T follicular helper cell (primary cell): ENCODE measurements at places on chromosomes 5 and 9.

DNA sequence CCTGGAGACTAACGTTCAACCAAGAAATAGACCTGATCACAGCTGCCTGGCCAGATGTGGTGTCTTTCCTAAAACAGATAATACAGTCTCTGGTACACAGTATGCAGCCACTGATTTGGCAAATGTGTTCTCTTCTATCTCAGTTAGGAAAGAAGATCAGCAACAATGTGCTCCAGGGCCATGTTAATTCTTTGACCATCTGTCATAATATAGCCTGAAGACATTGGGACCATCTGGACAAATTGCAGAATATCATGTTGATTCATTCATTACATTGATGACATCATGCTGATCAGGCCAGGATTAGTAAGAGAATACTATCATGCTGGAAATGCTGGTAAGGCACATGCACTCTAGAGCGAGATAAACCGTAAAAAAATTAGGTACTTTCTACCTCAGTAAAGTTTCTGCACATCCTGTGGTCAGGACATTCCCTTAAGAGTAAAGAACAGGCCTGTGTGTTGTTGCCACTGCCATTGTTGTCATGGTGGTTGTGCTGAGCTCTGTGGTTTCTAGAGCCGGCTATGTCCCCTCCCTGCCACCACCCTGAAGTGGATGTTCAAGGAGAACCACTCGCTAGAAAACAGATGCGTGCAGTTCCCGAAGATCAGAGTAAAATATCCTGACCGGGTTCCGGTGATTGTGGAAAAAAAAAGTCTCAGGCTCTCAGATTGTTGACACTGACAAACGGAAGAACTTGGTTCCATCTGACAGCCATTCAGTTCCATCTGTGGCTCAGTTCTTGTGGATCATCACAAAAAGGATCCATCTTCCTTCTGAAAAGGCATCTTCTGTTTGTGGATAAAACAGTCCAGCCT lies 6.4 kb upstream of the JMY start:
- DNase-seq: no peak

- DNase-seq: no peak
Measured at GRCh38 chr9:99366621-99367020, 144.5 kb downstream of the SEC61B start.

GRCh38 chr5:103424026-103424425 lies 138.6 kb downstream of the NUDT12 start:
- no peak for DNase-seq

DNA sequence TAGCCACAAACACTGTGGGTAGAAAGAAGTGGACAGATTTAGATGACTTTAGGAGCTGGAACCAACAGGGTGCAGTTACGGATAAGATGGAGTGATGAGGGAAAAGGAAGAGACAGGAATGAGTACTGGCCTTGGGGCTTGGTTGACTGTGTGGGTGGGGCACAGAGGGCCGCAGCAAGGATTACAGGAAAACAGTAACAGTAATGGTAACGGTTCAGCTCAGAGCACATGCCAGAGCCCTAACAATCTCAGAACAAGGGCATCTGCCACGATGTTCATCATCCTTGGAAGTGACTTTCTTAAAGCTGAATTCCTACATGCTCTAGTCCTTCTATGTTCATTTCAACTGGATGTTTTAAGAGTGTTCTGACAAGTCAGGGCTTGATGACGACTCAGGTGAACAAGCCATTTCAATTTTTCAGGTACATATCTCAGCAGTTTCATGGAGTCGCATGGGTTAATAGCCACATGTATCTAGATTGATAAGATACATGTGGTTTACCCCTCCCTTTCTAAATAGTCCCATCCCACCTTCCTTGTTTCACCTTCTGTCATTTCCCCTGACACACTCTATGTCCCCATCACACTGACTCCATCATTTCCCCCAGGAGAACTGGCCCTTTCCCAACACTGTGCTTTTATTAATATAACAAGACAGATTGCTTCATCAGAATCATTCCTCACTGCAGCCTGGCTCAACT lies 65.0 kb downstream of the CEMIP2 start:
- DNase-seq: no peak

- no peak for DNase-seq
Measured at GRCh38 chr5:135433681-135434426, 13.3 kb downstream of the DCANP1 start.

DNA sequence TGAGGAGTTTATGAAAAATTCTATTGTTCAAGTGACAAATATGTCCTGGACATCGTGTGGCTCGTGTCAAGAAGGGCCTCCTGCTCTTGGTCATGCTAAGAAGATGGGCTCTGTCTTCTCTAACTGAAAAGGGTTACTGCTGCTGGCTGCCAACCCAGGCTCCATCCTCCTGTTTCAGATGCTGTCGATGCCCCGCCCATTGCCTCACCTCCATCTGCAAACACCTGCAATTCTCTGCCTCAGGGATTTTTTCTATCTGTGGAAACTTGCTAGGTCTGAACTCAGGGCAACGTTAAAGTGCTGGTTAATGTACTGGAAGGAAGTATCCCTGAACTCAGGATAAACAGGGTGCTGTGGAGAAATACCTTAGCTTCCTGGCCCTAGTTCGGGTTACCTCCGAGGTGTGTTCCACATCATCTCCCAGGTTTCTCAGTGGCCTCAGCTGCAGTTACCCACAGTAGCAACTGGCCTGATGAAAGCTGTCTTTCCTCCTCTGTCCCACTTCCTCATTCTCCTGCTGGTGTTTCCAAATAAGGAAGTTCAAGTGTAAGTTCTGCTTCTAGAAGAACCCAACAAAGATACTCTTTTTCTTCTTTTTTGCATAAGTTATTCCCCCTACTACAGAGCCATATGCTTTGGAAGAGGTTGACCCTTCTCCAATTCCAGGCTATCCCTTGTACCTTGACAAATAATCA lies 151.7 kb upstream of the SMIM23 start:
- DNase-seq: no peak

DNA sequence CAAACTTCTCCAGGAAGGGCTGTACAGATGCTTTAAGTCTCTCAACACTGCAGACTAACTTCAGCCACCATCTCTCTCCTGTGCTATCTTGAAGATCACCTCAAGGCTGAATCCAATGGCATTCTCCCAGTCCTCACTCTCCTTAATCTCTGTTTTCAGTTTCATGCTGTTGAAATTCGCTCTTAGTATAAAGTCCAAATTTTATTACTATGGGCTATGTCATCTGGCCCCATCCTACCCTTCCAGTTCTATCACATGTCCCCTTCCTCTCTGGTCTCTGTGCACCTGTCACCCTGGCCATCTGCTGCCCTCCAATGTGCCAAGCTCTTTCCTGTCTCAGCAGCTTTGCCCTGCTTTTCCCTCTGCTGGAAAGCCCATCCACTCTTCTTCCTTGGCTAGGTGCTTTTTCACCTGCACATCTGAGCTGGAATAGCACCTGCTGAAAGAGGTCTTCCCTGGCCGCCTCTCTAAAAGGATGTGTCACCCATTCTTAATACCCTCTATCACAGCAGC lies 284.7 kb upstream of the MAP3K1 start:
- DNase-seq: no peak

GRCh38 chr9:89428901-89429890 lies 68.7 kb downstream of the SEMA4D start:
- peak; percentile 63 for DNase-seq

DNA sequence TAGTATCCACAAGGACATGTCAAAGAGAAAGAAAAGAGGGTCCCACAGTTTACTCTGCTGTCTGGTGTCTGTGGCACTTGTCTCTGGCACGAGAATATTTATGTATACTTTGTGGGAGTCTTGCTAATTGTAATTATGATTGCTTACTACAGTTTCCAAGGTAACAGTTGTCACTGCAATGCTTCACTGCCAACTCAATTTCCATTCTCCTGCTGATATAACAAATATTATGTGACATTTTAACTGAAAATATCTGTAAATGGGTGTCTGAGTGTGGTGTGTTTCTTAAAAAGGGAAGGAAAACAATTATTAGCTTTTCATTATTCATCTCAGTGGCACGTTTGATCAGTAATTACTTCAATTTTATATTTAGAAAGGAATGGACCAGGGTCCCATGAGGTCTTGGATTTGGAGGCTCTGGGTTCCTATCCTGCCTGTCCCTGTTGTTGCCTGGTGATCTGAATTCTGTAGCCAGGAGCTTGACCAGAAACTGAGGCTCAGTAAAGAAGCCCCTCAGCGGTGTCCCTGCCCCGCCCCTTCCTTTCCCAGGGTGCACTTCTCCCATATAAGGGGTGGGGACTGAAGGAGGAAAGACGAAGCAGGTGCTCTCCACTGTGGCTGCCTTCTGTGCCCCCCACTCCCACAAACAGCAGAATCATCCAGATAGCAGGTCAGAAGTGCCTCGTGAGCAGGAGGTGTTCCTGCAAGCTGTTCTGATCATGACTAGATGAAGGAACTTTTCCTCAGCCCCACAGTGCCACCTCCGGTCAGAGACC lies 137.3 kb upstream of the KIF2A start:
- no peak for DNase-seq

- DNase-seq: no peak
Measured at GRCh38 chr5:136056336-136056735, 27.5 kb downstream of the TGFBI start.

DNA sequence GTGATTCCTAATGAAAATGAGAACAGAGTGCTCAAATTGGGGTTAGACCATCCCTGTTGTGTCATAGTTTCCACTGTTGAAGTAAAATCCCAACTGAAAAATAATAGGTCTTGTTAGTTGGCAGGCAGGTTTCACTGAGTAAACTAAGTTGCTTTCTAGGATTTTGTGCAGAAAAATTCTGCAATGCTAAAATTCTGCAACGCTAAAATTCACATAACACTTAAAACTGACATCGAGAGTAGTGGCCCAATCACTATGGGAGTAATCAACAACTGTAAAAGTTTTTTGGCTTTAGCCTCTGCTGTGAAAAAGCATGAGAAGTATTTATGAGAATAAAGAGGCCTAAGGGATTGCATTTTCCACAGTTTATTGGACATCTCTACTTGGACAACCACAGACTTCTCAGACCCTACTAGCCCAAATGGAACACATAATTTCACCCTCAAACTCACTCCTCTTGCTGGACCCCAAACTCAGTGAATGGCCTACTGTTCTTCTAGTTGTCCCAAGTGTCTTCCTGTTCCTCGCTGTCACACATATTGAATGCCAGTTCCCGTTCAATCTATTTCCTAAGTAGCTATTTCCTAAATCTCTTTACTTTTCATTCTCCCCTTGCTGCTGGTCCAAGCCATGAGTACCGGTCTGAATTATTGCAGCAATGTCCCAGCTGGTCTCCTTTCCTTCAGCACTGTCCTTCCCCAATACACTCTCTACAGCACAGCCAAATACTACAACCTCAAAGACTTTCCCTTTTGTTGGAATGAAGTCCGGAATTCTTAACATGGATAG lies 355.4 kb downstream of the PDE4D start:
- no peak for DNase-seq

GRCh38 chr5:97231025-97231636 lies 48.1 kb upstream of the RIOK2 start:
- DNase-seq: no peak

- DNase-seq: no peak
Measured at GRCh38 chr5:14101922-14102321, 41.2 kb upstream of the TRIO start.

DNA sequence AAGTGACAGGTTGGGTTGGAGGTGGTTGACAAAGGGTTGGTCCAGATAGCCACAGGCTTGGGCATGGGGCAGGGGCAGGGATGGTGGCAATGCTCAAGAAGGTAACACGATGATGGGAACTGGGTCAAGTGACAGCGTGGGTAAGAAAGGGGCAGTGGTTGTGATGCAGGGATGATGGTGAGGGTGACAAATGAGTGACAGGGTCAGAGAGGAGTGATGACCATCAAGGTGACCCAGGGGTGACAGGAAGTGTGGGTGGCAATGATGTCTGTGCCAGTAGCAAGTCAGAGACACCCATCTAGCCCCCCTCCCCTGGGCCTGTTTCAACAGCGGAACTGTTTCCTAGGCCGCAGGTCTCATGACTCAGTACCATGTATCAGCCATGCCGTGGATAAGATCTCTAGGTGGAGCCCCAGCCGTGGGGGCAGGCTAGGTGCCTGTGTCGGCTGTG lies 20.5 kb downstream of the AQP3 start:
- no peak for DNase-seq

- DNase-seq: no peak
Measured at GRCh38 chr5:37888476-37888875, 48.6 kb upstream of the GDNF start.

- no peak for DNase-seq
Measured at GRCh38 chr9:130319300-130319699, 53.7 kb downstream of the HMCN2 start.

DNA sequence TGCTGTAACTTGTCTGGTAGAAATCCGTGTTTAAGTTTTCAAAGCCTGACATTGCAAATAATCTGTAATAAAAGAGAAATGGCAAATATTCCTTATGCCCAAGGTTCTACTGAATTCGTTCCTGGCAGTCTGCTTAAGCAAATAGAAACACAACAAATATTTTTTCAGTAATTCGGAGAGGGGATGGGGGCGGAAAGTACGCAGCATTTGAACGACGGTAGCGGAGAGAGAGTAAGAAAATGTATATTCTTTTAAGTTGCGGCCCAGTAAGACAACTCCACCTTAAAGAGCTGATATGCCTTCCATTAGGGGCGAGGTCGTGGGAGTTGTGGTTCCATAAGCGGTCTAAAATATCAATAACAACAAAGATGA lies 569 bp downstream of the YIPF5 start:
- no peak for DNase-seq

DNA sequence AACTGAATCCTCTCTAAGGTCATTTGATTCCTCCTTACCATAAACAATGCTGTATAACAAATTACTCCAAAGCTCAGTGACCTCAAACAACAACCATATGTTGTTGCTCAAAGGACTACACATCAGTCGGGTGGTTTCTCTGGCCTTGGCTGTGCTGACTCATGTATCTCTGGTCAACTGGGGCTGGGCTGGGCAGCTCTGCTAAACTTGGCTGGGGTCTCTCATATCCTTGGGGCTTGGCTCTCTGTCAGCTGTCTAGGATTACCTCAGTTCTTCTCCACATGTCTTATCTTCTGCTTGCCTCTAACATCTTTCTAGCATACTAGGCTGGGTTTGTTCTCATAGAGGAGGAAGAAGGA lies 86.4 kb downstream of the GALNT10 start:
- no peak for DNase-seq

DNA sequence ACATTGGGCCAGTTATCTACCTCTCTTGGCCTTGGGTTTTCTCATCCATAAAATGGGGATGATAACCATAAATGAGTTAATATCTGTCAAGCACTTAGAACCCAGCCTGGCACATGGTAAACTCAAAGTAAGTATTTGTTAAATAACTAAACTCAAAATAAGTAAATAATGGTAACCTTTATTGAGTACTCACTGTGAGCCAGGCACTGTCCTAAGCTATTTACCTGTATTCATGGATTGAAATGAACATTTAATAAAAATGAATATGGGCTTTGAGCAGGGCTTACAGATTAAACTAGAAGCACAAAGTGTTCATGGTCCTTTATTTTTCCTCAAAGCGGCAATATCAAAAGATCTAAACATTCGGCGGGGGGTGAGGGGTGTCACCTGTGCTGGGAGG lies 16.7 kb downstream of the CORO2A start:
- no peak for DNase-seq
